ENCODE measurements at places on chromosomes 5 and 9.
A peak's percentile ranks its signal among the peaks of the same experiment; 100 is the strongest.

GRCh38 chr9:93024986-93025630 is 33.4 kb upstream of the SUSD3 start:
- peak; percentile 62 for DNase-seq

GRCh38 chr5:118698774-118699173 is 289.6 kb downstream of the DTWD2 start:
- no peak for DNase-seq

DNA sequence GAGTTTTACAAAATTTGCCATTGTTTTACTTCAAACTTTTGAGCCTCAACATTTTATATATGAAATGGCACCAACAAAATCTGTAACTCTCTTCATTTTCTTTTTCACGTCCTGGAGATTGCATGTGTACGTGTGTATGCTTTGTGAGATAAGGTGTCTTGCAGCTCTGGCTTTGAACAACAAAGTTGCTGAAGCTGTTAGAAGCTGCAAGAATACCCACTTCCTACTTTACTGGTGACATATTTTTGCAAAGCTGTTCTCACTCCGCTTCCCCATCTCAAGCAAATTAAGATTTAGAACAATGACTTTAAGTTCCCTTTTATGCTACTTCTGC is 41.8 kb downstream of the FYB1 start:
- no peak for DNase-seq

DNA sequence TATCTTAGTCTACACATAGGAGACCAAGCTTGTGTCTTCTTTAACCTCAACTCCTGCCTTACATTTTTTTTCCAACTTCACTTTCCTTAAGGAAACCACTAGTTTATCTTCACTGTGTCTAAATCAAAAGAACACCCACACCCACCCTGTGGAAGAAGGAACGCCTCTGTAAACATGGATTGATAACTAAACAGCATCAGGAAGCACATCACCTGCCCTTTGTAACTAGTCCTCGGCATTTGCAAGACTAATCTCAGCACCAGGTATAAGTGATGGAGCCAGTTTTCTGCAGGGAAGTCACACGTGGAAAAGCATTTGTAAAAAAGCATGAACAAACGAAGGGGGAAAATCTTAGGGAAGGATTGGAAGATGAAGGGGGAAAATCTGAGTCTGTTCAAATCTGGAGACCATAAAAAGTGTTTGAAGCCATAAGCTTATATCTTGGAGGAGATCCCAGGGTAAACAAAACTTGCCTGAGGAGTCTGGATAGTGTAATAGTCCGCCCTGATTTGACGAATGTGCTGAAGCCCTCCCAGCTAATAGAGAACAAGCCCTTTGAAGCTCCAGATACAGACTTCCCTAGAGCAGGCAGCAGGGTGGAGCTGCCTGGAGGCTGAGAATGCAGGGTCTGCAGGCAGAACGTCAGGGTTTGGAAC is 117.3 kb upstream of the LHFPL2 start:
- no peak for DNase-seq

- no peak for DNase-seq
Observed at GRCh38 chr5:56812110-56812509, 3.2 kb upstream of the MAP3K1 start.

GRCh38 chr5:57598756-57599155 is 116.1 kb upstream of the ACTBL2 start:
- DNase-seq = no peak

GRCh38 chr5:92041206-92041605 is 658.1 kb upstream of the ARRDC3 start:
- no peak for DNase-seq

- DNase-seq = no peak
Observed at GRCh38 chr9:83307066-83307724, 231.0 kb downstream of the FRMD3 start.

DNA sequence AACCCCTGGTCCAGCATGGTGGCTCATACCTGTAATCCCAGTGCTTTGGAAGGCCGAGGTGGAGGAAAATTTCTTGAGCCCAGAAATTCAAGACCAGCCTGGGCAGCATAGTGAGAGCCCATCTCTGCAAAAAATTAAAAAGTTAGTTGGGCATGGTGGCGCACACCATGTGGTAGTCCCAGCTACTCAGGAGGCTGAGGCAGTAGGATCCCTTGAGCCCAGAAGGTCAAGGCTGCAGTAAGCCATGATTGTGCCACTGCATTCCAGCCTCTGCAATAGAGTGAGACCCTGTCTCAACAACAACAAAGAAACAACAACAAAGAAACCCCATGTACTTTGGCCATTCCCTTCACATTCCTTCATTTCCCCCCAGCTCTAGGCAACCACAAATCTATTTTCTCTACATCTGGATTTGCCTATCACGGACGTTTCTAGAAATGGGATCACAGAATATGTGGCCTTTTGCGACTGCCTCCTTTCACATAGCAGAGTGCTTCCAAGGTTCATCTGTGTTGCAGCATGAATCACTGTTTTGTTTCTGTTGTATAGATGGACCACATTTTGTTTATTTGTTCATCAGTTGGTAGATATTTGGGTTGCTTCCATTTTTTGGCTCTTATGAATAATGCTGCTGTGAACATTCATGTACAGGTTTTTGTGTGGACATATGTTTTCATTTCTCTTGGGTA is 17.9 kb downstream of the MIGA2 start:
- no peak for DNase-seq

DNA sequence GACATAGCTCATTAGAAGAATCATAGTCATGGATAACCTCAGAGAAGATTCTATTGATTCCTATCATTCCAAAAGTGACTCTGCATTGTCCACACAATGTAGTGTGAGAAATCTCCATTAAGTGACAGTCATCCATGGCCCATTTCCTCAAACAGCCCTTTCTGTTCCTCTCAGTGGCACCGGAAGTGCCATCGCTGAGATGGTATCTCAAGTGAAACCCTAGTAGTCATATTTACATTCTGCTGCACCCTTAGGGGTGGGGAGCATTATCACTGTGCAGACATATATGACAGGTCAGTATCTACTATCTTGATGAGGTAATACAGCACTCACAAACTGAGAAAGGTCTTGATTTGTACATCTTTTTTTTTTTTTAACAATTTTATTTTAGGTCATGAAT is 55.4 kb upstream of the MIER3 start:
- no peak for DNase-seq

DNA sequence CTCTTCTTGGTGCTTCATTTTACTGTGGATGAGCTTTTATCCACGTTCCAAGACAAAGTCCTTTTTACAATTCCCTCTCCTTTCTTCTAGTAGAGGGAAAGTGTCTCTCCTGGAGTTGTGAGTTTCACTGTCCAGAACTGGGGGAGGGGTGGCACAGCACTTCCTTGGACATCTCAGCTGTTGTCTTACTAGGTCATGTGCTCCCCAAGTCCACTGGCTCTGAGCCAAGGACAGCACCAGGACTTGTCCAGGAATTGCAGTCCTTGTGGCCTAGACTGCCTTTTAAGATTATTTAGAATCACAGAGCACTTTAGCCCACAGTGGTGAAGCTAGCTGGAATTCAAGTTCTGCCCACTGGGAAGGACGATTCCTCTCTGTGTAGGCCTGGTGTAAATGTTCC is 700.2 kb upstream of the PTPRD start:
- DNase-seq = no peak

DNA sequence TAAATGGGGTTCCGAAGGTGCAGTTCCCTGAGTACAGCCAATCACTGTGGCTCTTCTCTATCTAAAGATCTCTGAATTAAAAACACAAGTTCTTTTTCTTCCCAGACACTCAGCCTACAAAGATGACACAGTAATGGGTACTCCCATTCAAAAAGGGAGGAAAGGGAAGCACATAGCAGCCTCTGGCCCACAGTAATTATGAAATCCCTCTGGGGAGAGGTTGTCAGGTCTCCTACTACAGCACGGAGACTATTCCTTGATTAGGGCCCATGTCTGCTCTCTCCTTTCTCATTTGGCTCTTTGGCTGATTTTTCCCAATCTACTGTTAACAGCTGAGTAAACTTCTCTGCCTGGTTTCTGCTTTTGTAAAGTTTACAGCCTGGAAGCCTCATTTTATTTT is 62.0 kb upstream of the RANBP3L start:
- DNase-seq = no peak

Measured in activated effector memory CD4-positive, alpha-beta T cell treated with anti-CD3 and anti-CD28 coated beads, Interleukin-2, amount 50 U/mL, for 16 hours (primary cell).